Uterus (tissue), 4 donors: ENCODE measurements at places on chromosomes 6 and 20. TPM values are rescaled to one million over a fixed set of nuclear protein-coding genes. Genes with fewer than 3 reads are reported as not detected.

- H3K27me3 ChIP-seq = no peaks in the 10 kb centered on the region
- no peaks in the 10 kb centered on the region for H3K4me1 ChIP-seq
- DNase-seq = no peak
- no peak overlapping the region for H3K4me3 ChIP-seq
Measured at GRCh38 chr6:154852687-154853086, 119.5 kb downstream of the SCAF8 start.

DNA sequence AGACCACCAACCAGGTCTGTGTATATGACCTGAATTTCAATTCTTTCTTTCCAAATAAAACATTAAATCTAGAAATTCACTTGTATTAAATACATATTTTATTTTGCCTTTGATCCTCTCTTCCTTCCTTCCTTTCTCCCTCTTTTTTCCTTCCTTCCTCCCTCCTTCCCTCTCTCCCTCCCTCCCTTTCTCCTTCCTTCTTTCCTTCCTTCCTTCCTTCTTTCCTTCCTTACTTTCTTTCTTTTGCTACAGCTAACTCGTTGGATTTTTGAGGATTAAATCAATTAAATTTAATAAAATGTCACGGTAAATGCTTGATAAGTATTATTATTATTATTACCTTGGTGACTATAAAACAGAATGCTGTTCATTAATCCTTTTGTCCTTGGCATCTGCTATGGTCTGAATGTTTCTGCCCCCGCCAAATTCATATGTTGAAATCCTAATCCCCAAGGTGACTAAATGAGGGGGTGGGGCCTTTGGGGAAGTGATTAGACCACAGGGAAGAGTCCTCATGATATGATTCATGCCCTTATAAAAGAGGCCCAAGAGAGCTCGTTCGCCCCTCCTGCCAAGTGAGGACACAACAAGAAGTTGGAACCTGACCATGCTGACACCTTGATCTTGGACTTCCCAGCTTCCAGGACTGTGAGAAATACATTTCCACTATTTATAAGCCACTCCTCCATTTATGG is 67.6 kb upstream of the BTBD3 start:
- DNase-seq = peak; percentile 12
- no peaks in the 10 kb centered on the region for H3K36me3 ChIP-seq
- H3K27me3 ChIP-seq = no peaks in the 10 kb centered on the region
- no peaks in the 10 kb centered on the region for H3K4me1 ChIP-seq

DNA sequence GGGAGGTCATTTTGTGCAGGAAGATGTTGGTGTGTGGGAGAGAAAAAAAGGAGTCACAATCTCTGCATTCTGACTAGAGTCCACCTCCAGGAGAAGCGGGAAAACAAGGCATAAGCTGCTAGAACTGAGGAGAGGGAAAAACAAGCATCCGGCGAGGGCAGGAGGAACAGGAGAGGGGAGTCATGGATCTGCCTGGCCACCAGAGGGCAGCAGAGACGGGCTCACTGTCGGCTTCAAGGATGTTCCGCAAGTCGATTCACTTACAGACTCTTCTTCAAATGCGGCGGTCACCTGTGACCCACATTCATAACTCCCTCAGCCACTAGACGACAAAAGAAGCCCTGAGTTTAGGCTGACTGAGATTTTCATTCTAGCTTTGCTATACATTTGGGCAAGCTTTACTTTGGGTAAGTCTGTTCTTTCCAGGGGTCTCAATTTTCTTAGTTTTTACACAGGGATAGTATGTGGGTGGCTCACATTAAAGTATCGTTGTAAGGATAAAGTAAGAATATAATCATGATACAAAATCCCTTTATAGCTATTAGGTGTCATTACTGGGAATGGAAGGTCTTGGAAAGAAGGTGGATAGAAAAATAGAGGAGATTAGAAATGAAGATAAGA is 6.6 kb upstream of the BTNL2 start:
- H3K4me1 ChIP-seq = no peaks in the 10 kb centered on the region
- H3K27ac ChIP-seq = no peak overlapping the region
- H3K36me3 ChIP-seq = no peaks in the 10 kb centered on the region

DNA sequence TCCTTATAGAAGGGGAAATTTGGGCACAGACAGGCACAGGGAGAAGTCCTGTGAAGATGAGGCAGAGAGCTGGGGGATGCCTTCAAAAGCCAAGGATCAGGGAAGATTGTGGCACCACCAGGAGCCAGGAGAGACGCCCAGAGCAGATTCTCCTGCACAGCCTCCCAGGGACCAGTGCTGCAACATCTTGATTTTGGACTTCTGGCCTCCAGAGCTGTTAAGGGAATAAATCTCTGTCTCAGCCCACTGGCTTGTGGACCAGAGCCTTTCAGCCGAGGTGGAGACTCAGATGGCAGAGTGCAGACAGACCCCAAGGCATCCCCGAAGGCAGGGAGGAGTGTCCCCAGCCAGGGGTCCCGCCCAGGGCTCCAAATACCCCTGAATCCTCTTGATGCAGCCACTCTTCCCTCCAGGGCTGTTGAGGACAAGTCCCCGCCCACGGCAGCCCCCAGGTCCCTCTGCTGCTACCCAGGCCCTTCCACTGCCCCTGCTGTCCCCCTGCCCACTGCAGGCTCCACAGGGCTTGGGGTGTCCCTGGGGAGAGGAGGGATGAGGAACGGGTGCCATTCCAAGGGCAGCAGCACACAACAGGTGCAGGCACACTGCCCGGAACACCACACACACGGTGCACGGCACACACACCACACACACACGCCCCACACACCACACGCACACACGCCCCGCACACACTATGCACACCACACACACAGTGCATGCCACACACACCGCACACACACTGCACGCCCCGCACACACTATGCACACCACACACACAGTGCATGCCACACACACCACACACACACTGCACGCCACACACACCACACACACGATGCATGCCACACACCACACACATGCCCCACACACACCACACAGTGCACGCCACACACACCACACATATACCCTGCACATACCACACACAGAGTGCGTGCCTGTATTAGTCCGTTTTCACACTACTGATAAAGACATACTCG is 311.4 kb downstream of the TAF4 start:
- no peak overlapping the region for H3K27ac ChIP-seq
- H3K36me3 ChIP-seq = no peaks in the 10 kb centered on the region
- H3K27me3 ChIP-seq = no peaks in the 10 kb centered on the region
- H3K4me1 ChIP-seq = no peaks in the 10 kb centered on the region
- no peak for DNase-seq
- H3K4me3 ChIP-seq = no peak overlapping the region

GRCh38 chr6:145502416-145502815 is 232.9 kb downstream of the EPM2A start:
- H3K27me3 ChIP-seq = no peaks in the 10 kb centered on the region
- no peak overlapping the region for H3K27ac ChIP-seq
- no peak overlapping the region for H3K4me3 ChIP-seq
- DNase-seq = no peak
- no peaks in the 10 kb centered on the region for H3K36me3 ChIP-seq
- H3K4me1 ChIP-seq = no peaks in the 10 kb centered on the region

- H3K4me3 ChIP-seq = no peak overlapping the region
- no peaks in the 10 kb centered on the region for H3K36me3 ChIP-seq
- no peak for DNase-seq
- H3K4me1 ChIP-seq = no peaks in the 10 kb centered on the region
- H3K27me3 ChIP-seq = no peaks in the 10 kb centered on the region
Measured at GRCh38 chr6:40779409-40779808, 192.2 kb upstream of the LRFN2 start.

- no peak overlapping the region for H3K4me3 ChIP-seq
- no peak for DNase-seq
- H3K36me3 ChIP-seq = no peaks in the 10 kb centered on the region
- no peak overlapping the region for H3K27ac ChIP-seq
- H3K27me3 ChIP-seq = no peaks in the 10 kb centered on the region
- no peaks in the 10 kb centered on the region for H3K4me1 ChIP-seq
Measured at GRCh38 chr6:47300417-47300816, 9.3 kb downstream of the TNFRSF21 start.

DNA sequence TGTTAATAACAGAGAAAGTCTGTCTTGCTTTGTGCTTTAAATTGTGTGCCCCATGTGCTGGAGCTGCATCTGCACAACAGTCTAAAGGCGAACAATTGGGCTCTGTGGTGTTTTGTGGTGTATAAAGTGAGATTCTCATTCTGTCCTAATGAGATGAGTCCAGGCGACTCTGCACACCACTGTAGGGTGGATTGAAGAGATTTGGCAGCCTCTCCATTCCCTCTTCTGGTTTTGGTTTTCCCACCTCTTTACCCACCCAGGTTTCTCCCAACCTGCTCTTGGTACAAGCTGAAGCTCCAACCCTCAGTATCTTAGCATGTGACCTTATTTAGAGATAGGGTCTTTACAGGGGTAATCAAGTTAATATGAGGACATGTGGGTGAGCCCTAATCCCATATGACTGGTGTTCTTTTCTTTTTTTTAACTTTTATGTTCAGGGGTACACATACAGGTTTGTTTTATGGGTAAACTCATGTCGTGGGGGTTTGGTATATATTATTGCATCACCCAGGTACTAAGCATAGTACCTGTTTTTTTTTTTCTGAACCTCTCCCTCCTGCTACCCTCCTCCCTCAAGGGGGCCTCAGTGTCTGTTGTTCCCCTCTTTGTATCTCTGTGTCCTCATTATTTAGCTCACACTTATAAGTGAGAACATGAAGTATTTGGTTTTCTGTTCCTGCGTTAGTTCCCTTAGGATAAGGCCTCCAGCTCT is 217.6 kb upstream of the DTNBP1 start:
- H3K36me3 ChIP-seq = no peaks in the 10 kb centered on the region
- H3K27ac ChIP-seq = no peak overlapping the region
- DNase-seq = no peak
- H3K4me1 ChIP-seq = no peaks in the 10 kb centered on the region
- H3K4me3 ChIP-seq = no peak overlapping the region

DNA sequence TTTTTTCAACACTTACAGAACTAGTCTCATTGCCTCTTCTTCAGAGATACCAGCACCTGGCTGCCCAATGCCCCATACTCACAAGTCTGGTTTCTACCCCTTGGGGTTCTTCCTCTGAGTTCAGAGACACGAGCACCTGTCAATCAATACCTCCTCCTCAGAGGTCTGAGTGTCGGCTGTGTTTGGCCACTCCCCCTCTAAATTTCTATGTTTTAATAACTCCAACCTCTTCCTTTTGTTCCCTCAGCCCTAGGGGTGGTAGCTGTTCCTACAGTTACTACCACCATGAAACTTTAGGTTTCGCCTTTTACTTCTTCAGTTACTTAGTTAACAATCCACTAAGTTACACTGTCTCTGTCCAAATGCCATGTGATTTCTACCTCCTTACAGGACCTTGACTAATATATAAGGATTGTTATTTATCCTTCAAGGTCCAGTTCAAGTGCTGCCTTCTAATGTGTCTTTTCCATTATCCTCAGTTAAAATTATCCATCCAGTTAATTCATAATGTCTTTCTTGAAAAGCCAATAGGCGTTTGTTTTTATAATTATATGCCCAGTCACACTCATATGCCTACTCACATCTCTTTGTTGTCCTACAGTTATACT is 14.6 kb upstream of the PHF20 start:
- no peaks in the 10 kb centered on the region for H3K4me1 ChIP-seq
- DNase-seq = no peak
- H3K27ac ChIP-seq = no peak overlapping the region
- H3K36me3 ChIP-seq = no peaks in the 10 kb centered on the region
- no peaks in the 10 kb centered on the region for H3K27me3 ChIP-seq

Gene PLA2G7
- total RNA-seq = 3.9 TPM

Gene IL20RA
- total RNA-seq = 3.4 TPM

Gene PRSS16
- not detected for total RNA-seq
